Activated CD4-positive, alpha-beta T cell treated with anti-CD3 and anti-CD28 coated beads, Interleukin-2, amount 50 U/mL, for 24 hours (primary cell): ENCODE measurements at places on chromosomes 2 and 18.

DNA sequence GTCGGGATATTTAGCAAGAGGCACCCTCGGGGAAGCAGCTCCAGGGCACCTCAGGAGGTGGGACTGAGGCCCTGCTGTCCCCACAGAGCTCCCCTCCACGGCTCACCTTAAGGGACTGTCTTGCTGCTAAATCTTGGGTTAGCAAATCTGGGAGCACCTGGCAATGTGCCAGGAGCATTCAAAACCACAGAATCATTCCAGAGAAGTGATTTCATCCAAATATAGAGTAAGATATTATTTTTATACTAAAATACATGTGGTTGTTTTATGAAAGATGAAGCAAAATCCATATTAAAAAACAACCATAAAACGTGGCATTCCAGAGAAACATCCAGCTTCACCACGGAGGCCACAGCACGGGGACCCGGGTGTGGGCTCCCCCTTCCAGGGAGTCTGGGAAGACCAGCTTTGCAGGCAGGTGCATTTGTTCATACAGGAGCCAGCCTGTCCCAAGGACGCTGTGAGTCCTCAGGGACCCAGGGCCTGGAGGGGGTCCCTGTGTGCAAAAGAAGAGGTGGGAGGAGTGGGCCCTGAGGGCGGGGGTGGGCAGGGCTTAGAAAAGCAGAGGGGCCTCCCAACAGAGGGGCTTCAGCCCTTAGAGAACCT, 16.3 kb downstream of the HS1BP3 start:
- DNase-seq, result no peak

GRCh38 chr2:237549216-237549615, 17.2 kb upstream of the PRLH start:
- no peak for DNase-seq

DNA sequence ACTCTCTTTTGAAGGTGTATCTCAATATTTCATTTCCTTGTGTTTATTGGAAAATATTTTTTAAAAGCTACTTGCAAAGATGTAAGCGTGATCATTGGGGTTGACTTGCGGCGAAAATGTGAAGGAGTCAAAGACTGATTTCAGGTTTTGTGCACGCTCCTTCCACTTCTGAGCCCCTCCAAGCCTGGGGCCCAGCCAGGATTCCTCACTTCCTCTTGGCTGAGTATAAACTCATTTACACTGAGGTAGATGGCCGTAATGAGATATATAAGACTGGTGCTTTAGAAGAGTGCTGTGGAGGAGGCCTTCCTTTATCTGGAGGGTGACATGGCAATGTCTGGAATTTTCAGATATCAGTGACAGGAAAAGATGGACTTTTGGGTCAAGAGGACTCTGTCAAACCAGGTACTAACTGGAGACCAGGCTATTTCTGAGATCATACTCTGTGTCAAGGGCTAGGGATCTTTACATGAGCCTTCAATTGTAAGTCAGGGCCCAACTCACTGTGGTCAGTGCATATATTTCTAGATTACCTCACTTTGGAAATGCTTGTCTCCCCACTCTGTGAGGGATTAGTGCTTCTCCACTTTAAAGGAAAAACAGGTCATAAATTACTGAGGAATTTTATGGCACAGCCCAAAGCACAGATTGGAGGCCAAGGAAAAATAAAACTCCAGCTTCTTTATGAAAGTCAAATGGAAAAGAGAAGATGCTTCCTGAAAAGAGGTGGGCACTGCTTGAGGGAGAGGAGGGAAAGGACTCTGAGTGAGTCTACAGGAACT, 22.8 kb downstream of the PRKCE start:
- DNase-seq, result no peak

DNA sequence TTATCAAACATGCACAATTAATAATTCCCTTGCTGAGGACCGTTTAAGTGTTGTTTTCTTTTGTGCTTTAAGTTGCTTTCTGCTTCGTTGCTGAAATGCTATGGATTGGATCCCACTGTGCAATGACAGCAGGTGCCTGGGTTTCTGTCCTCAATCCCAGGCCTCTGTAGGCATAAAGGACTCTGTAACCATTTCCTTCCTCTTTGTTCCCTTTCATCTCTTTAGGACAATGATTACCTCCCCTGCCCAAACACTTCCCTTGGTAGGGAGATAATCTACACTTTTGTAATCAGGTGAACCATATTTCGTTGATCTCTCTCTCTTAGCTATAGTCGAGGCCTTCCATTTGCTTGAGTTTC, 58.6 kb upstream of the LYPD6B start:
- DNase-seq, result no peak

- DNase-seq, result peak; percentile 73
These were observed 9.7 kb downstream of the SMAD7 start for GRCh38 chr18:48940854-48941611.

DNA sequence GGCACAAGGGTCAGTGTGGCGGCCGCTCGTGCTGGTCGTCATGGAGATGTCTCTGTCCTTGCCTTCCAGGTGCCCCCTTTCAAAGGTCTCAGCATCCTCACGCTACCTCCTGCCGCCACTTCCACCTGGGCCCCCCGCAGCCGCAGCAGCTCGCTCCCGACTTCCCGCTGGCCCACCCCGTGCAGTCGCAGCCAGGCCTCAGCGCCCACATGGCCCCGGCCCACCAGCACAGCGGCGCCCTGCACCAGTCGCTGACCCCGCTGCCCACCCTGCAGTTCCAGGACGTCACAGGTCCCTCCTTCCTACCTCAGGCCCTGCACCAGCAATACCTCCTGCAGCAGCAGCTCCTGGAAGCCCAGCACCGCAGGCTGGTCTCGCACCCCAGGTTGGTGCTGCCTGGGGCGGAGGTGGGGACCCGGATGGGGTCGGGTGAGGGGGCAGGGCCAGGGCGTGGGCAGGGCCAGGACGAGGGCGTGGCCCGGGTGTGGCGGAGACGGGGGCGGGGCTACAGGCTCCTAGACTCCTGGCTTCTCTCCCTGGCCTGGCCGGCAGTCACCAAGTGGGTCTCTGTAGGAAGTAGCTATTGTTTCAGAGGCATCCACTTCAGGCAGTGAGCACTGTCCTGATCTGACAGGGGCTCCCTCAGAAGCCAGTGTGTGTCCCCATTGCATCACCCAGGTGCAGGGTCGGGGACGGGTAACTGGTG, 223.7 kb downstream of the LOXHD1 start:
- no peak for DNase-seq

DNA sequence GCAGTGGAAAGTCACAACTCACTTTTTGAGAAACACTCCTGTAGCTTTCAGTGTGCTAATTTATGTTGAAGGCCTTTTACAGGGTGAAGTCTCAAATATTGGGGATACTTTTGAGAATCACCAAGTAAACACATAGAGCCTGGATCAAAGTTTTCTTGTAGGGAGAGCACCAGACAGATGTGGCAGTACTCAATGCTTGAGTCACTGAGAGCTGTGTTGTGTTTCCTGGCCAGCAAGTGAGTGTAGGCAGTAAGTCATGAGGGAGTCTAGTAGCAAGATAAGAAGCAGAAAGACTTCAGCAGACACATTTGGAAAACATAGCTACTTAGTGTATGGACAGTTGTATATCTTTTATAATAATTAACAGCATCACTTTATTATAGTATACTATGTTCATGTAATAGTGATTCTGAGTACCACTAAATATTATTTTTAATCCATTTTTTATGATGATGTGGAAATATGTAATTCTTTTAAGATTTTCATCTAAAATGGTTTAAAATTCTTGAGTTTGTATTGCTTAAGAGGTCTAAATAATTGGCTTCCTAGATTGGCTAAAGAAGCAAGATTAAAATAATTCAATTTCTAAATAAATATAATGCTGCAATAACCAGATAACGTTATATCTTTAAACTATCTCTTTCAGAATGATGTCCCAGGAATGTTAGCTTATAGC, 12.8 kb downstream of the PSMD1 start:
- no peak for DNase-seq

GRCh38 chr2:172736424-172737174, 954 bp downstream of the RAPGEF4 start:
- no peak for DNase-seq

DNA sequence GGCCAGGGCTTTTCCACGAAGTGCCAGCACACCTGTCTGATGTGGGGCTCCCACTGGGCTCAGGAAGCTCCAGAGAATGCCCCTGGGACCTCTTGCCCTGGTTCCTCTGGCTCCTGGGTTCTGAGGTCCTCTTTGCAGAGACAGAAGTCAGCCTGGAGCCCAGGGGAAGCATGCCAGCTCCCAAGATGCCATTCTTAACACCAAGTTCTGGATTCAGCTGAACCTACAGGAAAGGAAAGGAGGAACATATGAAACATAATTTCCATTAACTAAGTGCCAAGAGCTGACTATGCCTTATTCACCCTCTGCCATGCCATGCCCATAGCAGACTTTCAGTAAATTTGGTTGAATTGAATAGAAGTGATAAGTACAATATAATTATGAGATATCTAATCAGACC, 21.9 kb downstream of the FAM124B start:
- DNase-seq, result no peak

DNA sequence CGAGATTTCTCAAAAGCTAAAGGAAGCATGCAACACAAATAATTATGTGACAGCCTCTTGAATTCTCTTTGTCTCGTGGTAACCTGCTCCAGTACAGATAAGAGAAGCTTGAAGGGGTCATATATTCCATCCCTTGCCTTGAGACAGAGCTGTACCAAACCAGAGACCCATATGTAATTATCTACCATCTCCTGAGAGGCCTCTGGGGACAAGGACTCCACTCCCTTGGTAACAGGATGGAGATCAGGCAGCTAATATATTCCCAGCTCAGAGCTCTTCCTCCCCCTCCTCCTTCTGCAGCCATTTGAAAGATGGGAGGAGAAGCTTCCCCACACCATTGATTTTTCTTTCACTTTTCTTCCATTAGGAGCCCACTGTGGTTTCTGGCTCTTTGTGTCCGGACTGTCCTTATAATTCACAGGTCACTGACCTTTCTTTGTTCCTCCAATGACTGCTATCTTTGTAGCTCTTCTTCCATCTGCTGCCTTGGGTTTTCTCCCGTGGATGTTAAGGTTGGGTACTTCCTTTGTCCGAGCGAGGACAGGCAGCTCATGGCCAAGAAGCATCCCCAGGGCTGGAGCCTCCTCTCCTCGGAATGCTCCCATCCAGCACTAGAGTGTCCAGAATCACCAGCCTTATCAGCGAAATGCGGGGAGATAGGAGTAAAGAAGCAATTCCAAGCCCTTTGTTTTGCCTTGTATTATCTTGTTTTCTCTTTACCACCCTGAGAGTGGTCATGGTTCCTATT, 72.6 kb upstream of the STPG4 start:
- no peak for DNase-seq

DNA sequence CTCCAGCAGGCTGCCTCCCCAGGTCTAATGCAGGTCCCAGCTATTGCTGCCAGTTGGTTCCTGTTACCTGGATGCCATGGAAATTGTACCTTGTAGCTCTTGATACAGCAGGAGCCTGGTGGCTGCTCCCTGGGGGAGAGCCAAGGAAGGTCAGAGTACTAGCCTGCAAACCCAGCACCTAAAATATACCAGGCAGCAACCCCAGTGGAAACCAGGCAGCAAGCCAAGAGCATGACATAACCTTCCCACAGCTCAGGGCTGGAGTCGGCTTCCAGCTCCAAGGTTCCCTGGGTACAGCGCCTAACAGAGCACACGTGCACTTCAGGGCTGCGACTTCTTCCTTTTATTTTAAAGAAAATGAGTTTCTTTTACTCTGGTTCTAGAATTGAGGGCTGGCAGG, 30.3 kb downstream of the TNP1 start:
- DNase-seq, result no peak

GRCh38 chr2:195642027-195642678, 14.9 kb upstream of the SLC39A10 start:
- DNase-seq, result no peak

DNA sequence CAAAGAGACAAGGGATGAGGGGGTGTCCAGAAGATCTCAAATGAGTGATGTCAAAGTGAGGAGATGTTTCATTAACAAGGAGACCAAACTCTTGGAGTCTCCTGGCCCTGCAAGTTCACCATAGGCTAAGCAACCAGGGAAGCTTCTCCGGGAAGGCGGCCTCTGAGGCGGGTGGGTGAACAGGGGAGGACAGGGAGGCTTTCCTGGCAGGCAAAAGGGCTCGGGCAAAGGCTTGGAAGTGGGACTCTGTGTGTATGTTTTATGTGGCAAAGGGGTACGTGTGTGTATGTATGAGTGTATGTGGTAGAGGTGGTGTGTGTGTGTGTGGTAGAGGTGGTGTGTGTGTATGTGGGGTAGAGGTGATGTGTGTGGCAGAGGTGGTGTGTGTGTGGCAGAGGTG, 163.9 kb downstream of the DYSF start:
- DNase-seq, result no peak

DNA sequence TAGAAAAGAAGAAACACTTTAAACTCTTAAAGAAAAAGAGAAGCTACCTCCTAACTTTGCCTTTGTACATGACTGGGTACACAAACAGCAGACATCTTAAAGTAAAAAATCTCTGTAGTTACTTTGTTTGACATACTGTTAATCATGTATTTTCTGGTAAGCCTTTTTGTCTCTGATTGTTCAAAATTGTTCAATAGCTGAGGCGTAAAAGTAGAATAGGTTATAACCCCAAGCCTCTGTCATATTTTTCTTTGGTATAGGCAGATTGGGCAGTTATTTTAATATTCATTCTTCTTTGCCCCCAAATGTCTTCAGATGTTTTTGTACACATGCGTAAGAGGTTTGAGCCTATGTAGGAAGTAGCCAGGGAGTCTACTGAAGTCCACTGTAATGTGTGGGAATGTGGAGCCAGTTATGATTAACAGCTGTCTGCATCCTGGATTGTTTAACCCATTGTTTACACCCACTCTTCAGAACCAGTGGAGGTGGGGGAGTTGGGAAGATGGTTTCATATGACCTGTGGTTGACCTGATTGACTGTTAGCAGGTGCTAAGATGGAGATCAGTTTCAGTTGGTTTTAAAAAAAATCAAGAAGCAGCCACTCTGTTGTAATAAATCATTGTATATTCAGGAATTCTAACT, 150.5 kb downstream of the TANC1 start:
- no peak for DNase-seq

- DNase-seq, result no peak
These were observed 852.2 kb downstream of the LRRTM4 start for GRCh38 chr2:76669966-76670465.

GRCh38 chr2:190607657-190608357, 41.1 kb upstream of the NAB1 start:
- DNase-seq, result no peak

- no peak for DNase-seq
These were observed 80.5 kb downstream of the RDH14 start for GRCh38 chr2:18479947-18480369.
